ENCODE measurements at places on chromosomes 2 and 18.

DNA sequence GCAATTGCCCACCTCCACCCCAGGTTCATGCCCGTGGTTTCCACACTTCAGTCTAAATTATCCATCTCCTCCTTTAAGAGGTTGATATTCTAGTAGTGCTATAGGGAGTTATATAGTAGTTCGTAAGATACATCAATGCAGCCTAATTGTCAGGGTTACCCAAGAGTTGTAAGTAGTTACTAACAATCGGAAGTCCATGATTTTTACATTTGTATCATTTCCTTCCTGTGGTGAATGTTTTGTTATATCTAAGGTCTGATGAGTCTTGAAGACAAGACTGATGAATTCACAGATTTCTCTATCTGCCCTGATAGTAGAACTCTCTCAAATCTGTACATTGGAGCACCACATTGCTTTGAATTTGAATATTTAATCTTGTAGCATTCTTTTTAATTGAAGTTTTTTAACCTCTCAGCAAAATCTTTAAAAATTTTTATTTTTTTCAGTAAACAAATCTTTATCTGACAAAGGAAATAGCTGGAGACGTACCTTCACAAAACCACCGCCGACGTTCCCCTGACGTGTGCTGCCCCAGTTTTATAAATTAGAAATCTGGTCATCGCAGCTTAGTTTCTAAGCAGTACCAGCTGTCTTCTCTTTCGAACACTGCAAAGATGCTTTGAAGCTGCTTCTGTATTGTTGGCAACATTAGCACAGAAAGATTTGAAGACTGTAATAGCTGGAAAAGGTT lies 264.5 kb downstream of the SOCS6 start:
- DNase-seq = no peak

- DNase-seq = no peak
Observed at GRCh38 chr2:10390369-10390801, 57.7 kb downstream of the ODC1 start.

GRCh38 chr18:42187611-42188380 lies 232.8 kb downstream of the PIK3C3 start:
- DNase-seq = no peak

GRCh38 chr2:203340791-203341487 lies 12.7 kb downstream of the ABI2 start:
- DNase-seq = no peak

DNA sequence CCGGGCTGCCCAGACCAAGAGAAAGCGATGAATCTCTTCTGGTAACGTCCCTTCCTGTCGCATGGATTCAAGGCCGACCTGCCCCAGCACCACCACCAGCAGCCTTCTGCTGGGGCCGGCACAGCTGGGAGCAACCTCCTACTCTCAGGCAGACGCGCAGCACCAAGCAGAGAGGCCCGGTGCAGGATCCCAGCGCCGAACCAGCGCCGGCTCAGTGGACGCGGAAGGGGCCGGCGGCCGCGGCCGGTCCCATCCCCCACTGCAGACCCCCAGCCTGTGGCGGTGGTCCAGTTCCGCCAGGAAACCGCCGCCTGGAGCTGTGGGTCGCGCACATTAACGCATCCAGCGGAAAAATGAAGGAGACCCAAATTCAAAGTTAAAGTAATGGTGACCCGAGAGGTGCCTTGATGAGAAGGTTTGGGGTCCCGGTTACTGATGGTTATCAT lies 525 bp upstream of the MAL start:
- no peak for DNase-seq

DNA sequence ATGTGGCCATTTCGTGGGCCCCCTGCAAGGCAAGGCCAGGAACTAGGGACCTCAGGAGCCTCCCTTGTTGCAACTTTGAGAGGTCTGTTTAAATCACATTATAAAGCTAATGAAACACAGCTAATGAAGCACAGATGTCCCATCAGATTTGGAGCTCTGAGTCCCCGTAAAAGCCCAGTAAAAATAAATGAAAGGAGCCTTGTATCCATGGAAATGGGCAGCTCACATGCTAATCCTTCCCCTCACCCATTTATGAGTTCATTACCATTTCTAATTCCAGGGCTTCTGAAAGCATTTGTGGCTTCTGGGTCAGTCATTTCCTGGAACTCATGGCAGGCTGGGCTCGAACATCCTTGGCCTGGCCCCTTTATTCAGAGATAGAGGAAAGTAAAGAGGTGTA lies 274.8 kb downstream of the SS18 start:
- no peak for DNase-seq

GRCh38 chr2:161059388-161059787 lies 100.8 kb upstream of the TANK start:
- DNase-seq = no peak

DNA sequence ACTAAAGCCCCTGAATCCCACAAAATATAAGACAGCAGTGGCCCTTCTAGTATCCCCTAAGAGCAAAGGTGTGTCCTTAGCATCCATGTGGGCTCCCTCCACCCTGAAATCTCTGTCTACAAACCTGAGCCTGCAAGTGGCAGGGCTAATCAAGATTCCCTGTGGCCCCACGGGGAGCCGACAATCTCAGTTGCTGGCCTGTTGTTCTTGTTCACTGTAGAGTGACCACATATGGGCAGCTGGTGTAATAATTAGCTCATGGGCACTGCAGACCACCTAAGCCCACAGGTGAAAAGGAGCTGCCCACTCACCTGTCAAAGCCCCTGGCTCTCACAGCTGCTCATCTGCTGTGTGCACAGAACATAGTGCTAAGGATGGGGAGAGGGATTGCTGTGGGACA lies 102.3 kb downstream of the MRO start:
- DNase-seq = no peak

DNA sequence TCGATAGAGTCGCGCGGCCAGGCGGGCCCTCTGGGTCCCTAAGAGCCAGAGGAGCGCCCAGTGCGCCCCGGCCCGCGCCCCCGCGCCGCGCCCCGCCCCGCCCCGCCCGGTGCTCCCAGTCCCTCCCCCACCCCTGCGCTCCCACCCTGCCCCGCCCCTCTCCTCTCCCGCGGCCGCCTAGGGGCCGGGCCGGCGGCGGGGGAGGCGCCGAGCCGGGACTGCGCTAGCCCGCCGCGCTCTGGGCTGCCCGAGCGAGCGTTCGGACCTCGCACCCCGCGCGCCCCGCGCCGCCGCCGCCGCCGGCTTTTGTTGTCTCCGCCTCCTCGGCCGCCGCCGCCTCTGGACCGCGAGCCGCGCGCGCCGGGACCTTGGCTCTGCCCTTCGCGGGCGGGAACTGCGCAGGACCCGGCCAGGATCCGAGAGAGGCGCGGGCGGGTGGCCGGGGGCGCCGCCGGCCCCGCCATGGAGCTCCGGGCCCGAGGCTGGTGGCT lies at the start of gene GPC1:
GPC1 (plus strand) TSS at position 207 of the 491 bp plus-strand sequence; CDS start at position 463, 256 bp downstream.
- DNase-seq = peak; percentile 56

DNA sequence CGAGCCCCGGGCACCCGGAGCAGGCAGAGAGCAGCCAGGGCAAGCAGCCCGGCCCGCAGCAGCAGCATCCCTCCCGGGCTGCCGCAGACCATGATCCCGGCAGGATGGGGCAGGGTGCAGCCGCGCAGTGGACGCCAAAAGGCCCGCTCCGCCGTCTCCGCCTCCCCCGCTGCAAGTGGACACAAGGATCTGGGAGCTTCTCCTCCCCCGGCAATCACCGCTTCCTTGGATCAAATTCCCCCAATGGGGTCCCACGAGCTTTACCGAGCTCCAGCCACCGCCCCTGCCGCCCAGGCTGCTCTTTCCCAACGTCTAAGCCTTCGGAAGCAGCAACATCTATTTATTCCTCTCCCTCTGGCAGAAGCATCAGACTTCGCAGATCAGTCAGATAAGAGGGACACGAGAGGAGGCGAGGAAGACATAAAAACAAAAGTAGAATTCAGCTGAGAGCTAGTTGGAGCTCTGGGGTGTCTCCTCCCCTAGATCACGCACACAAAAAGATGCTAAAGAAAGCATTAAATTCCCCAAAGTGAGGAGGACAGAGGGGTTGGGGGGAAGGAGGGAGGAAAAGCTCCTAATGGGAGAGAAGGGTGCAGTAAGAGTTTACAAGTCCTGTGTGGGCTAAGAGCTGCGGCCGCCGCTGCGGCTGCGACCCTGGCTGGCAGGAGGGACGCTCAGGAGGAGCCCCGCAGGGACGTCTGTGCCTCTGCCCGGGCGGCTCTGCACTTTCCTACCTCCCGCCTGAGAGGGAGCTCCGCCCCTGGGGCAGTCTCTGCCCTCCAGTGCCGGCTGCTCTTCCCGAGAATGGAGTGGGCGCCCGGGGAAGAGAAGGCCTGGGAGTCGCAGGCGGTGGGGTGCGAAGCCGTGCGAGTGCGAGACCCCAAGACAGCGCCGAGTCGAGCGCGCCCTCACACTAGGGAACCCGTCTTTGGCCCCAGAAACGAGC lies at the start of gene FRZB:
FRZB (minus strand) TSS at position 177 of the 946 bp plus-strand sequence; CDS start at position 92, 85 bp downstream.
- peak; percentile 3 for DNase-seq

DNA sequence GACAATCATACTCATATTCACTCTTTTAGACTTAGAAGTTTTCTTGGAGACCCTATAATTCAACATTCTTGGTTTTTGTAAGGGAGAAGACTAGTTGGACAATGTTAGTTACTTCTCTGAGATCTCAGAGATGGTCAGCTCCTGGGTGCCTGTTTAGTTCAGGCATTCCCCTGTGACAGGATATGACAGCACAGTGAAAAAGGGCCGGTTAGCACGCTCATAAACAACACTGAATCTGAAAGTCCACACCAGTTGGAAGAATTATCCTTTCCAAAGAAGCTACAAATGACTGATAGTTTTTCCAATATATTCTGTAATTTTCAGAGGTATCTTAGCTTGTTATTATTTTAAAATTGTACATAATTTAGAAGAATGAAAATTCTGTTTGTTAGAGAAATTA lies 75.7 kb downstream of the ADAM23 start:
- DNase-seq = no peak

GRCh38 chr2:212732860-212733259 lies 194.3 kb upstream of the ERBB4 start:
- no peak for DNase-seq

DNA sequence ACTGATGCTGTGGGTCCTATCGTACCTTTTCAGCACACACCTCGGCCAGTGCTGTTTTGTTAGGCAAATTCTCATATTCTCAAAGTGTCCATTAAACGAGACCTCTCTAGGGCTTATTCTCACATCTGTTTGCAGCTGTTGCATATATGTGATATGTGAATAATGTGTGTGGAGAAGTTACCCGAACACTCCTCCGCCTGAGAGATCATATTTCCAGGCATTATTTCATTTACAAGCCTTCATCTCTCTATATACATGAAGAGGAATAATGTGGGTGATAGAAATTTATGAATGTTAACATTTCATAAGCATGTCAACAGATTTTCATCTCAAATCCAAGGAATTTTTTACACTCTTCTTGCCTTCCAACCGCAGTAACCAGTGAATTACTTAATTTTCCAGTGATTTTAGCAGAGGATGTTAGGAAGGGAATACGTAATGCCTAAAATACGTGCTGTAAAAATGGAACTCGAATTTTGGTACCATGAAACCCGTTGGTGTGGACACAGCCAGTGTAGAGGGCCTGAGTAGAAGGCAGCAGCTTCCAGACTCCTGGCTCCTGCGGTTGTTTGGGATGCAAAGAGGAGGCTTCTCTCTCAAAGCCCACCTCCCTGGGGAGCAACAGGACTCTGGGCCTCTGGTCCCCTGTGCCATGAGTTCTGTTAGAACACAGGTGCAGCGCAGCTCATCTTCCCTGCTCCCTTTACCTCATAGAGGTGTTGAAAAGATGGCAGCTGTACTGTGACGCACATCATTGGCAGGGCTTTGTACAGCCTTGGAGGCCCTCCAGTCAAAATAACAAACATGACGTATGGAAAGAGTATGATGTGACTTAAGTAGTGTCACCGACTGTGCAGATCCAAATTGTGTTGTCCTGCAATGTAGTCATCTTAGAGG lies 280.1 kb downstream of the NEDD4L start:
- DNase-seq = no peak

GRCh38 chr18:183769-184168 lies 25.4 kb downstream of the USP14 start:
- no peak for DNase-seq

GRCh38 chr2:40213619-40214018 lies 238.3 kb downstream of the SLC8A1 start:
- no peak for DNase-seq

GRCh38 chr2:42492691-42493467 lies 903 bp downstream of the KCNG3 start:
- DNase-seq = peak; percentile 57

GRCh38 chr2:232636788-232637420 lies 3.5 kb downstream of the EFHD1 start:
- no peak for DNase-seq

DNA sequence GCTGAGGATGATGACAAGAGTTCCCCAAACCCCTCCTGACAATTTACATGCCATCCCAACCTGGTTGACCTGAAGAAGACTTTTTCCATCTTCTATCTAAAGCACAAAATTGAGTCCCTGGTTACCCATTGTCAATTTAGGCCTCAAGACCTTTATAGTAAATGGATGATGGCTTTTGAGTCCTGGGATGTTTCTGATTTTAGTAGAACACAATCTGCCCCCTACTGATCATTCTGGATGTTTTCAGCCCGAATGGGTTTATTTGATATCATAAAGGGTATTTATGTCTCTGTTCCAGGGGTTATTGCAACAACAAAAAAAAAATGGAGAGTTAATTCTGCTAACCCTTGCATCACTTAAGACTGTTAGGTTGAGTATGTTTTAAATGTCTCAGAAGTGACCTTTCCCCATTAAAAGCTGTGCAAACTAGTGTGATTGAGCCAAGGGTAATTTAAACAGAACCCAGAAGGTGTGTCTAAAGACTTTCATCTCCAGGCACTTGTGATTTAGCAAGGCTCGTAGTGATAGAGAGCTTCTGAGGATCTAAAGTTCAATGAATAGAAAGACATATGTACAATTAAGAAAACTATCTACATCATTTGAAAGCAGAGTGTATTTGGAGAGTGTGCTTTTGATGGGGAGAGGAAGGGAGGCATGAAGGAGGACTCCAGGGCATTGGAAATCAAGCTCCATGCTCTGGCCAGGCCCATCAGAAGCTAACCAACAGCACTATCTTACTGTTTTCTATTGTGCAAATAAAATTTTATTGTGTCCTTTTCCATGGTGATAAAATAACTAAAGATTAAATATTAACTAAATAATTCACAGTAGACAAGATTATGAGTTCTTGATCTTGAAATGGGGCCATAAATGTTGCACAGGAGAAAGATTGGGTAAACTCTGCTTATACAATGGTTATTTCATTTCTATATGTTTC lies 96.6 kb upstream of the NOSTRIN start:
- DNase-seq = no peak

- peak; percentile 52 for DNase-seq
Observed at GRCh38 chr2:102449370-102449974, 23.6 kb upstream of the SLC9A4 start.
